ENCODE measurements at places on chromosomes 2 and 18.

DNA sequence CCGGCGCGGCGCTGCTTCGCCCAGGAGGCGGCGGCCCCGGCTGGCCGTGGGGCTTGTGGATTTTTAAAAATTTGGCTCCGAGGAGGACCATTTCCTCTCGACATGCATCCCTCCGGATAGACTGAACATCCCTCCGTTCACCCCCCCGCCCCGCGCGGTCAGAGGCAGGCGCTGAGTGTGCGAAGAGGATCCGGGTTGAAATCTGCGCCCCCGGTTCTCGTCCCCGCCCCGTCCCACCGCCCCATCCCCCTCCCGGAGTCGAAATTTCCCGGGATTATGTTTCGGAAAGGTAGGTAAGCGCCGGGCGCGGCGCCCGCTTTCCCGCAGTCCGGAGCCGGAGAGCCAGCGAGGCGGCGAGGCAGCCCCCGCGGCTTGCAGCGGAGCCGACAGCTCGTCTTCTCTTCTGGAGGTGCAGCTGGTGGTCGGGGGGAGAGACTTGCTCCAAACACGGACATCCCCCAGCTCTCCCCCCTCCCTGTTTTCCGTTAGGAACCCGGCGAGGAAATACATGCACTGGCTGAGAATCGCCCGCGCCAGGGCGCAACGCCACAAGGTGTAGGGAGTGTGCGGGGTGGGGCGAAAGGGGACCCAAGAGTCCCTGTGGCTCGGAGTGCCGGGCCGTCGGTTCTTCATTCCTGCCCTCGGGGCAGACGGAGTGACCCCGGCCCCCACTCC is at the start of gene PRKCE:
Gene PRKCE, plus strand, starts transcription at position 261 of the 675 bp plus-strand sequence.
- H3K4me1 ChIP-seq = peaks cover 21% of the 10 kb centered on the region
- H3K4me3 ChIP-seq = peak within 1 kb of the TSS; percentile 98
- no peaks in the 10 kb centered on the region for H3K27me3 ChIP-seq
- H3K27ac ChIP-seq = peak within 1 kb of the TSS; percentile 72

DNA sequence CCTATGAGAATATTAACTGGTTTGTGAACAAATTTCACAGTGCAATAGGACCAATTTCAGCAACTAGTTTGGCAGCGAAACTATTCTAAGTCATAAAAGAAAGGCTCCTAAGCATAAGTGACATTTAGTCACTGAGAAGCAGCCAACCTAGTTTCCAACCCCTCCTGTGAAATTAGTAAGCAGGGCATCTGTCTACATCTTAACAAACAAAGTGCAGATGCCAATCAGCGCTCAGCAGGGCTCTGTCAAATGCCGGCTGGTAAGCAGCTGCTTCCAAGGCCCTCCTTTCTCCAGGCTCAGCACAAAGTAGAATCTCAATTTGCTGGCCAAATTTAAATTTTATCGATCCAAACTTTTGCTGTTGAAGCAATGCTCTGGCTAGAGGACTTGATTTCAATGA is 124.7 kb downstream of the ICOS start:
- DNase-seq = no peak
- H3K27me3 ChIP-seq = no peaks in the 10 kb centered on the region
- no peaks in the 10 kb centered on the region for H3K4me1 ChIP-seq
- H3K4me3 ChIP-seq = no peak overlapping the region
- H3K36me3 ChIP-seq = no peaks in the 10 kb centered on the region
- no peak overlapping the region for H3K27ac ChIP-seq

DNA sequence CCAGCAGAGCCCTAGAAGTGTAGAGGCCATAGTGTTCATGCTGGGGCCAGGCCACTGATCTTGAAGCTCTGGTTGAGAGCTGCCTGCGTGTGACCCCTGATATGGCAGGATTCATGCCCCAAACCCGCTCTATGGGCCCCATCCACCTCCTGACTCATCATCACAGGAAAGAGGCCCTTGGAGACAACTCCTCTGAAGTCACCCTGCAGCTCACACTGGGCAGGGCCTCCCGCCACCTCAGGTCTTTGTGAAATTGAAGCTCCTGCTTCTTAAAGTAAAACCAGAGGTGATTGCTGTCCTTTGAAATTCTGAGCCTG is 12.0 kb upstream of the TUBB6 start:
- no peak overlapping the region for H3K27ac ChIP-seq
- no peaks in the 10 kb centered on the region for H3K4me1 ChIP-seq
- no peaks in the 10 kb centered on the region for H3K36me3 ChIP-seq
- H3K27me3 ChIP-seq = peaks cover 24% of the 10 kb centered on the region

DNA sequence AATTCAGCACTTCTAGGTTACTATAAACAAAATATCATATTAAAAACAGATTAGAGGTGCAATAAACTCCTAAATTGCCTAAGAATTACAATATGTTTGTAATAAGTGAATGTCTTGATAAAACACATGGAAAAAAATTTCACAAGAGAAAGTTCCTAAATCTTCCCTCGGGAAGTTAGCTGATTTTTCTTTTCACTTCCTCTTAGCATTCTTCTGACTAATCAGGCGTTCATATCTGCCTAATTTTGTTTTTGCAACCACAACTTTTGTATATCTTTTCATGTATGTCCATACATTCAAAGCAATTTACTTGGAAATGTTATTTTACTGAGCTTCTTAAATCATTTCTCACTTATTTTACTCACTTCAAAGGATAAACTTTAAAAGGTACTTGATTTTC is 88.5 kb downstream of the RTTN start:
- no peaks in the 10 kb centered on the region for H3K4me1 ChIP-seq
- H3K27me3 ChIP-seq = no peaks in the 10 kb centered on the region
- H3K27ac ChIP-seq = no peak overlapping the region
- H3K4me3 ChIP-seq = no peak overlapping the region

Data from T-cell (primary cell).